ENCODE measurements at places on chromosomes 1 and 21.
A peak's percentile ranks its signal among the peaks of the same experiment; 100 is the strongest.

- DNase-seq, result no peak
Measured at GRCh38 chr21:41449613-41450012, 23.6 kb downstream of the MX1 start.

- DNase-seq, result no peak
Measured at GRCh38 chr1:33762109-33762830, 101.6 kb upstream of the HMGB4 start.

- peak; percentile 16 for DNase-seq
Measured at GRCh38 chr1:169550294-169550693, 36.0 kb downstream of the F5 start.

DNA sequence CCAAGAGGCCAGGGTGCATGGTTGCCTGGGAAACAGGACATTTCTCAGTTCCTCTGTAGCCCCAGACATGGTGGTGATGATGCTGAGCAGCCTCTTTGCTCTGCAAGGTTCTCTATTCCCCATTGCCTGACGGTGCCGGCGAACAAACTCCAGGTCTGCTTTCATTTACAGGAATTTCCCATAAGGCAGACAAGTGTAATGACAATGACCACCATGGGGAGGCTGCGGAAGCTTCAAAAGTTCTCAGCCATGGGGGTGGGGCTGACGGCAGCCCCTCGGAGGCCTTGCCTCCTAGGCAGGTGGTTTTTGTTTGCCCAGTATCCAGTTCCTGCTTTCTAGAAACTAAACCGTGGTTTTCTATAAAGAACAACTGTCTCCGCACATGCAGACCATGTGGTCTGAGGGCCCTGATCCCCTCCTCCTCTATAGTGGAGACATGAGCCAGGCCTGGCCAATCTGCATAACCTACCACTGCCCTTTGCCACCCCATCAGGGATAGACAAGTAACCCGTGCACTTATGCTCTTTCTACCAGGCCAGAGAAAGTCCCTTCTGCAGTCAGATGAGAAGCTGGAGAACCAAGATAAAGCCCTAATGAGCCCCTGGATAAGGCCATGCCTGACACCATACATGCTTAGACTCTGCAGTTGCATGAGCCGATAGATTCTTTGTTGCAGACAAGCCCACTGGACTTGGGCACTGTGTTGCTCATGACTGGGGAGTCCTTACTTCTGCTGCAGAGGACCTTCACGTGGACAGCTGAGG lies 54.1 kb downstream of the LDLRAD2 start:
- peak; percentile 39 for DNase-seq

DNA sequence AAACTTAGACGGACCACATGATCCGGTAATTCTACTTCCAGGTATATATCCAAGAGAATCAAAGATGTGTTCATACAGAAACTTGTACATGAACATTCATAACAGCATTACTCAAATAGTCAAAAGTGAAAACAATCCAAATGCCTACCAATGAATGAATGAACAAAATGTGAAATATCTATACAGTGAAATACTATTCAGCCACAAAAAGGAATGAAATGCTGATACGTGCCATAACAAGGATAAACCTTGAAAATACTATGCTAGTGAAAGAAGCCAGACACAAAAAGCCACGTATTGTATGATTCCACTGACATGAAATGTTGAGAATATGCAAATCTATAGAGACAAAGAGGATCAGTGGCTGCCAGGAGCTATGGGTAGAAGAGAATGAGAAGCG lies 18.3 kb downstream of the TARBP1 start:
- no peak for DNase-seq

DNA sequence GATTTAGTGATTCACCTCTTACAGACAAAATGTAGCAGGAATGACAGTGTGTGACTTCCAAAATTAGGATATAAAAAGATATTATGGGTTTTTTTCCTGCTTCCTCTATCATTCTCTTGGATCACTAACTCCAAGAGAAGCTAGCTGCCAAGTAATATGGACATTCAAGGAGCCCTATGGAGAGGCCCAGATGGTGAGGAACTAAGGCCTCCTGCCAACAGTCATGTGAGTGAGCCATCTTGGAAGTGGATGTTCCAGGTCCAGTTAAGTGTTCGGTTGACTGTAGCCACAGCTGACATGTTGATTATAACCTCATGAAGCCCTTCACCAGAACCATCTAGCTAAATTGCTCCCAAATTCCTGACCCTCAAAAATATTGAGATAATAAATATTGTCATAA lies 38.8 kb downstream of the CD160 start:
- no peak for DNase-seq

DNA sequence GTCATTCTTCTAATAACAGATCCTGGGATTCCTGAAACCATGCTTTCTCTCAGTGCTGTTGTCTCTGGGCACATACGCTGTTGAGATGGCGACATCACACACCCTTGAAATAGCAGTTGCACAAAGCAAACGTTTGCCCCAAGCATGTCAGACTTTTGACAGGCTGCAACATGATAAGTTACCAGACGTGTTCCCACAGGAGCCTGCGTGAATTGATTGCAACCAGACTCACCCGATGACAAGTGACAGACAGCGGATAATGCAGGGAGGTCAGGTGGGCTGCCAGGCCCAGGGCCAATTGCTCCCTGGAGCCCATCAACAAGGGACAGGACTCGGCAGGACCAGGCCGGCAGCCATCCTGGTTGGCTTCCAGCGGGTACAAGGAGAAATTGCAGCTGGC lies 310.9 kb downstream of the SIPA1L2 start:
- no peak for DNase-seq

GRCh38 chr1:113138778-113139177 lies 65.8 kb downstream of the LRIG2 start:
- no peak for DNase-seq

DNA sequence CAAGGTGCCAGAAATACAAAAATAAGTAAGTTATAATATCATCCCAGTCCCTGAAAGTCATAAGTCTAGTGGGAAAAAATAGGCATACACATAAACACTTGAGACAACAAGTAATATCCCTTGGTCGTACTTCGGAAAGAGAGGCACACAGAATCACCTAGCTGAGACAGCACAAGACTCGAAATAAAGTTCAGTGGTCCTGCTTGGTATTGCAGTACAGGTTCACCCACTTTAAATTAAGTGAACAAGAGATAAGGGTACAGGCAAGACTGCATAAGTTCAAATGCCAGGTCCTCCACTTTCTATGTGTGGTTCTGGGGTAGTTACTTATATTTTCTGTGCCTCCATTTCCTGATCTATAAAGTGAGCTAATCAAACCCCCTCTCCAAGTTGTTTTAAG lies 47.6 kb downstream of the SEC16B start:
- DNase-seq, result no peak

DNA sequence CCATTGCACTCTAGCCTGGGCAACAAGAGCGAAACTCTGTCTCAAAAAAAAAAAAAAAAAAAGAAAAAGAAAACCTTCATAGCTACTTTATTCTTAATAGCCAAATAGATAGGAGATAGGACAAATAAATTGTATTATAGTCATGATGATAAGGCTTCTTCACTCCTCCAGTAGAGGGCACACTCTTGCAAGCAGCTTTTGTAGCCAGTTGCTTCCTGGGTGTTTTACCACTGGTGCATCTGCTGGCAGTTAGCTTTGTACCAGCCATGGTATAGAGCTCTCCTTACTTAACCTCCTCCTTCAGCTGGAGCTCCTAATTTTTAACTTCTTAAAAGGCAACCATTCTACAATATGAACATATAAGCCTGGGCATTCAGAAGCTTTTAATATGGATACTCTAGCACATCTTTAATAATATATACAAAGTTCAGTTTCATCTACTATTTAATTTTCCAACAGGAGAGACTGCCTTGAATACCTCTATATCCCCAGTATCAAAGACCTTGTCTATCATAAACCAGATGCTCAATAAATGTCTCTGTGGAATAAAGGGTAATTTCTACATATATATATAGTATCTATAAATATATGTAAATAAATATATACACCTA lies 35.8 kb downstream of the EVI5 start:
- peak; percentile 27 for DNase-seq

DNA sequence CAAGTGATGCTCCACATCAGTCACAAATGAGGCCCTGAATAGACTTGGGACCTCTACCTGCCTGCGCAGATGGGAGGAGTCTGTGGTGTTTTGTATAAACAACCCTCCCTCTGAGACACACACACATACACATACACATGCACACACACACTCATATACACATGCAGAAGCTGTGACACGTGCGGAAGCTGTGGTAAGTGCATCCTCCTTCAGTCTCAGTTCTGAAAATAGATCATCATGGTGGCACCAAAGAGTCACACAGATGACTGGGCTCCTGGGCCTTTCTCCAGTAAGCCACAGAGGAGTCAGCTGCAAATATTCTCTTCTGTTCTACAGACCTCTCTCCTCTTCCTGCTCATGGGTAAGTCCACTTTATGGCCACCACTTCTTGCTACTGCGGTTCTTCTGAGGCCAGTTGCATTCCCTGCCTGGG lies at the start of gene LY9:
LY9 (plus strand) TSS at position 224 of the 433 bp plus-strand sequence; CDS start at position 238, 14 bp downstream.
- no peak for DNase-seq

- DNase-seq, result no peak
Measured at GRCh38 chr1:21200767-21201166, 24.1 kb upstream of the EIF4G3 start.
